ENCODE measurements at places on chromosomes 13 and 19.

- peak; percentile 60 for DNase-seq
Measured at GRCh38 chr13:73223372-73223781, 164.6 kb downstream of the KLF5 start.

GRCh38 chr13:85864963-85865530 lies 65.8 kb upstream of the SLITRK6 start:
- DNase-seq = no peak

DNA sequence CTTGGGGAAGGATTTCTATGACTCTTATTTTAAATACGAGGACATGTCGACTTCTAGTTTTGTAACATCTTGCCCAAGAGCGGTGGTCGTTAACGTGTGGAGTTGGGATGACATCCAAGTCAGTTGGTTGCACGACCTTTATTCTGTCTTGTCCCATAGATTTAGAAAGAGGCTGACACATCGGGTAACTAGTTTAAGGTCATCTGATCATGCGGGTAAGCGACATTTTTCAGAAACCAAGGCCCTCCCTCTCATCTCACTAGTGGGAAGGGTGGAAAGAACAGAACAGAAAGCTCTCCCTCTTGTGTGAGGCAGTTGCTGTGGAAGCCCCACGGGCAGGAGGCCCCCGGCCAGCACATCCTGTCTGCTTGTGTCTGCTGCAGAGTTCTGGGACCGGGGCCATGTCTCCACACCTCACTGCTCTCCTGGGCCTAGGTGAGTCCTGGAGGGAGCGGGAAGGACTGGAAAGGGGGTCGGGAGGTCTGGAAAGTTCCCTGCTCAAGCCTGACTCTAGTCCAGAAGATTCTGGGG lies at the start of gene LAIR2:
Gene LAIR2, plus strand, starts transcription at position 314 of the 531 bp plus-strand sequence. Its CDS starts 88 bp downstream, at position 402.
- DNase-seq = no peak

DNA sequence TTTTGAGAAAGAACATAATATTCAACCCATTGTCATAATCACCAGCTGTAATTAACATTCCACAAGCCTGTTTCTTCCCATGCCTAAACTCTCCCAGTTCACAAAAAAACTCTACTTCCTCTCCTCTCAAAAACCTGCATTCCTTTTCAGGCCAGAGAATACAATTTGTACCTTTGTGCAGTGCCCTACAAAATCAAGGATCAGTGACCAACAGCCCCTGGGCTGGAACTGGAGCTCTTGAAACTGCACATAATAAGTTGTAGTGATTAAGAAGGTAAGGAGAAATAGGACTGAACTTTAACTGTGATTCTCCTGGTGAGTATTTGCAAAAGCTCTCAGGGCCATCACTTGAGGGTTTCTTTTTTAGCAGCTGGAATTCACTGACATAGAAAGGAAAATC lies 472.7 kb downstream of the RFC3 start:
- no peak for DNase-seq

- DNase-seq = no peak
Measured at GRCh38 chr19:42568006-42568405, 26.7 kb downstream of the CEACAM8 start.

DNA sequence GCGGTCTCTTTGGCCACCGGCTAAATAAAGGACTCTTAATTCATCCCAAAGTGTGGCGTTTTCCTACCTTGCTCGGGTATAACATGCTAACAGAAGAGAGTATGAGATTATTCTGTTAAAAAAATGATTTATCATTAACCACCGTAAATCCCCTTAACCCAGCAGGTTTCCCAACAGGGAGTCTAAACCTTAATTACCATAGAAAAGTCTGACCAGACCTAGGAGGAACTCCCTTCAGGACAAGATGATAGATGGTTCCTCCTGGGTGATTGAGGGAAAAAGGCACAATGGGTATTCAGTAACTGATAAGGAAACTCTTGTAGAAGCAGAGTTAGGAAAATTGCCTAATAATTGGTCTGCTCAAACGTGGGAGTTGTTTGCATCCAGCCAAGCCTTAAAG lies 193.7 kb downstream of the ZNF737 start:
- no peak for DNase-seq

GRCh38 chr19:33646306-33646705 lies 24.6 kb downstream of the CHST8 start:
- DNase-seq = no peak

DNA sequence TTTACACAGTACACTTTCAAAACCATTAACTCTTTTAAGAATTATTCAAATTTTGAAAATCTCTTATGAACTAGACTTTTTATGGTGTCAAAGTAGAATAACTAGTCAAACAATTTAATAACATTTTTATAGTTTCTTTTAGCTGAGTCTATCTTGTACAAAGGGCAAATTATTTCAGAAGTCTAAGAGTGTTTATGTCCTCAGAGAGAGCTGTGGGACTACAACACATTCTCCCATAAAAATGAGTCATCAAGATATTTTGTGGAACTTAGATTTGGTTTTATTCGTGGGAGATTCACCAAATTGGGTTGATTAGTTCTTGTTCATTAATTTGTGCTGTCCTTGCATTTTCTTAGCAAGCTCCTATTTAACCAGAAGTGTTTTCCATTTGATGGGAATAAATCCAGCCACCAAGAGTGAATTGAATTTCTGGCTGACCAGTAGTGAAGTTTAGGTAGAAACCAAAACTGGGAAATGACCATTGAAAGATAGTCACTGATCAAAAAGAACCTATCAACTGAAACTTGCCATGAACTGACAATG lies 291.0 kb downstream of the DLEU7 start:
- no peak for DNase-seq

- DNase-seq = no peak
Measured at GRCh38 chr13:23383151-23383550, 50.4 kb downstream of the SACS start.

DNA sequence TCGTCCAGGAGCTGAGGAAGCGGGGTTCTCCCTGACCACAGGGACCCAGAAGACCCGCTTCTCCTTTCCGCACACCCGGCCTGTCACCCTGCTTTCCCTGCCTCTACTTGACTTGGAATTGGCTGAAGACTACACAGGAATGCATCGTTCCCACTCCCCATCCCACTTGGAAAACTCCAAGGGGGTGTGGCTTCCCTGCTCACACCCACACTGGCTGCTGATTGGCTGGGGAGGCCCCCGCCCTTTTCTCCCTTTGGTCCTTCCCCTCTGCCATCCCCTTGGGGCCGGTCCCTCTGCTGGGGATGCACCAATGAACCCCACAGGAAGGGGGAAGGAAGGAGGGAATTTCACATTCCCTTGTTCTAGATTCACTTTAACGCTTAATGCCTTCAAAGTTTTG lies 18.9 kb downstream of the VASP start:
- DNase-seq = no peak

GRCh38 chr19:51691584-51692428 lies 1.3 kb upstream of the SPACA6 start:
- no peak for DNase-seq

GRCh38 chr19:51815043-51815442 lies 20.1 kb downstream of the FPR3 start:
- DNase-seq = no peak

- DNase-seq = no peak
Measured at GRCh38 chr19:28705008-28705407, 507.9 kb downstream of the UQCRFS1 start.

- DNase-seq = no peak
Measured at GRCh38 chr13:37899753-37900152, 30.2 kb upstream of the TRPC4 start.

DNA sequence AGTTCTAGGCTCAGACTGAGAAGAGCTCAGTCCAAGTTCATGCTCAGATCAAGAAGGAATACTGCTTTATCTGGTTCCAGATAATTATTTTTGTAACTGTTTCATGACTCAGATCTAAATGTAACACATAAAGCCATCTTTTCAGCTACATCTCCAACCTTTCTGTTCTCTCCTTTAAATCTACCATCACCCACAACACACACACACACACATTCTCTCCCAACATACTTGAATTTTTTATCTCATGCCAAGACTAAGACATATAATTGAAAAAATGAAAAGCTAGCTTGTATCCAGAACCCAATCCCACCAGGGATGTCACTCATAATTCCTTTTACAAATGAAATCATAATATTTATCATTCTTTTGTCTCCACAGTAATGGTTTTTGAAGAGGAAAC lies 7.6 kb downstream of the KATNAL1 start:
- DNase-seq = no peak

DNA sequence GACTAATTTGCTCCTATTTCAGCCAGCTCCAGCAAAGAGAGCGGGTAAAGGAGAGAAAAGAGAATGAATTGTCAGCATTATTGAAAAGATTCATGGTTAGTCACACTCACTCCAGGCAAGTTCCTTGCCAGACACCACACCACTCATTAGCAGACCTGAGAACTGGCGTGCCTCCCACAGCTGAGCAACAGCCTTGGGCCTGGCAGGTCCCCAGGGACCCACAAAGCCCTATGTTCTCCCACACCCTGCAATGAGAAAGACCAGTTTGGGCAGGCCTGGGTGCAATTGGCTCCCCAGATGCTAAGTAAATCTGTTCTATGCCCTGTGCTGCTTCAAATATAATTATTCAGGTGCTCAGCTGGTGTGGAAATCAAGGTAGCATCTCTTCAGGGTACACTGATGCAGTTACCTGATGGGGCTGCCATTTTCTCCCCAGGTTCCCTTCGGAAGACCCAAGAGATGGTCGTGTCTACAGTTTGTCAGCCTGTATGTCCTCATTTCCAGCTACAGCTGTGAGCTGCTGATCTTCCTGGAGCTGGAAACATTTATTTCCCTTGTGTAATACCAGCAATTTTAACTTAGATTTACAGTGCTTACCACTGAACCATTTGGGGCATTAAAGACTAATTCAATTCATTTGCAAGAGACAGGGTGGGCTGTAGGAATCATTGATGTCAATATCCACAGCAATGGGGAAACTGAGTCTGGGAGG lies 405.0 kb downstream of the COG6 start:
- DNase-seq = peak; percentile 22

- no peak for DNase-seq
Measured at GRCh38 chr13:92849381-92849780, 377.2 kb upstream of the GPC6 start.

GRCh38 chr13:24644036-24644435 lies 36.2 kb upstream of the ATP12A start:
- no peak for DNase-seq

DNA sequence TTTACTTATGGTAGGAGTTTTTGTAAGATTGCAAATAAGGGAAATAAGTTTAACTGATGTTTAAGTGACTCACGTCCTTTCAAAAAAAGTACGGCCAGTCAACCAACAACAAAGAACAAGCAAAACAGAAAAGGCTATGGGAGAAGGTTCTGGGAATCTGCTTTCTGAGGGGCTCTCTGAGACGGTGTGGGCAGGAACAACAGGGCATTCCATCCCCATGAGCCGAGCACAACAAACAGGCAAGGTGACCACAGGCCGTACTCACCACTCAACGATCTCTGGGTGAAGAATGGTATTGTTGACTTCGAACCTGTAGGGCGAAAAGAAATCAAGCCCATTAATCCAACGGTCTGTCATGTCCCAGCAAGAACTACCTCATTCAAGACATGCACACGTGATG lies 43.8 kb downstream of the PEPD start:
- no peak for DNase-seq

GRCh38 chr19:54431255-54431838 lies 16.1 kb downstream of the TTYH1 start:
- no peak for DNase-seq

- no peak for DNase-seq
Measured at GRCh38 chr19:447816-448560, 12.8 kb downstream of the SHC2 start.

GRCh38 chr19:51690454-51691073 lies 2.6 kb upstream of the SPACA6 start:
- DNase-seq = peak; percentile 55

DNA sequence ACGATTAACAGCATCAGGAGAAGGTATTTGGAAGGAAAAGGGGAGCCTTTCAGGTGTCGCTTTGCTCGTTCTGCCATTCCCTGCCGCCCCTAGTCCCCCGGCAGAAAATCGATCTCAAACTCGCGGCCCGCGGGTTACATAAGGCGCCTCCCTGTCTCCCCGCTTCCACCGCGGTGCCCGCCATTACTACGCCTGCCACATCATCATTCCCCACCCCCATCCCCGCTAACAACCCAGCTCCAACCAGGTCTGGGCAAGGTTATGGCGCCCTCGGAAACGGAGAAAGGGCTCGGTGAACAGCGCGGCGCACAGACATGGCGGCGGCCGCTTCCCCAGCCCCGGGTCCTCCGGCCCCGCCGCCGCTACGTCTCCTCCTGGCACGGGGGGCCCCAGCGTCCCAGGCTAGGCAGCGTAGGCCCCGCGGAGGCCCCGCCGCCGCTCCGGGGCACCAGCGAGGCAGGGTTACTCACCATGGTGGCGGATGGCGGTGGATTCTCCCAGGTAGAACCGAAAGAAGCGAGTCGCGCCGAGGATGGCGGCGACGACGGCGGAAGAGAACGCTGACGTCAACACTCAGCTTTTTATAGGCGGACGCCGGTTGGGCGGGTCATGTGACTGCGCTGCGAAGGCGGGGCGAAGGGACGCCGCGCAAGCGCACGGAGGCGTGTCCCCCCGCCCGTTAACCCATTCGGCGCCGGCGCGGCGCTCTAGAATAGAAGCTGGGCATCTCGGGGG lies at the start of gene EEF2:
Gene EEF2, minus strand, starts transcription at position 556 of the 735 bp plus-strand sequence. Its CDS starts 83 bp downstream, at position 473.
- peak; percentile 78 for DNase-seq

GRCh38 chr13:67827992-67828391 lies 597.9 kb upstream of the PCDH9 start:
- DNase-seq = no peak

GRCh38 chr13:25232937-25233515 lies 54.3 kb downstream of the MTMR6 start:
- no peak for DNase-seq

GRCh38 chr19:48568345-48568886 lies 16.4 kb downstream of the SULT2B1 start:
- no peak for DNase-seq

- DNase-seq = peak; percentile 91
Measured at GRCh38 chr19:48646001-48646721, at the start of gene CA11. CA11 (minus strand) TSS chr19:48646187; CDS start chr19:48645632, 555 bp downstream.

- no peak for DNase-seq
Measured at GRCh38 chr19:17671906-17672305, 16.2 kb downstream of the UNC13A start.

- peak; percentile 84 for DNase-seq
Measured at GRCh38 chr19:47225746-47226425, 5.1 kb downstream of the BBC3 start.

- no peak for DNase-seq
Measured at GRCh38 chr19:50703915-50704796, 15.4 kb downstream of the SHANK1 start.

- no peak for DNase-seq
Measured at GRCh38 chr19:50844296-50844935, 10.3 kb upstream of the KLK3 start.

DNA sequence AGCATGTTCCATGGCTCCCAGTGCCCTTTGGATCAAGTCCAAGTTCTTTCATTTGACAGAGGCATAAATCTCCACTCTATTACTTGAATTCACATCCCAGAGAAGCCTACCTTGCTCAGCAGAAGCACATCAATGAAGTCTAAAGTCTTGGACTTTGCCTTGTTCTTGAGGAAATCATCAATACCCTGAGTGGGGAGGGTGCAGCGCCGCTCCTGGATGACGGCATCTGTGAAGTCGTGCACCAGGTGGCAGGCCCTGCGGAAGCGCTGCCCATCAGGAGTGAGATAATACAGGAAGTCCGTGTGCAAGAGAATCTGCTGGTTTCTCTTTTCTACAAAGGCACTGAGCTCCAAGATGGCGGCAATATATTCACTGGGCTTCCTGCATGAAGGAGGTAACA lies 10.6 kb downstream of the CYP4F11 start:
- no peak for DNase-seq

GRCh38 chr19:45637890-45638667 lies 1.1 kb downstream of the EML2 start:
- DNase-seq = no peak
